ENCODE measurements at places on chromosomes 4 and X. TPM values are rescaled to one million over a fixed set of nuclear protein-coding genes. Genes with fewer than 3 reads are reported as not detected.

Gene HTR2C
- not detected for total RNA-seq

Gene MAGEC1
- total RNA-seq = not detected

- H3K27ac ChIP-seq = no peak overlapping the region
- no peaks in the 10 kb centered on the region for H3K27me3 ChIP-seq
- DNase-seq = no peak
- H3K4me3 ChIP-seq = no peak overlapping the region
- H3K4me1 ChIP-seq = peaks cover 54% of the 10 kb centered on the region
- H3K36me3 ChIP-seq = no peaks in the 10 kb centered on the region
These were observed 283.5 kb upstream of the FTHL17 start for GRCh38 chrX:31355206-31355955.

DNA sequence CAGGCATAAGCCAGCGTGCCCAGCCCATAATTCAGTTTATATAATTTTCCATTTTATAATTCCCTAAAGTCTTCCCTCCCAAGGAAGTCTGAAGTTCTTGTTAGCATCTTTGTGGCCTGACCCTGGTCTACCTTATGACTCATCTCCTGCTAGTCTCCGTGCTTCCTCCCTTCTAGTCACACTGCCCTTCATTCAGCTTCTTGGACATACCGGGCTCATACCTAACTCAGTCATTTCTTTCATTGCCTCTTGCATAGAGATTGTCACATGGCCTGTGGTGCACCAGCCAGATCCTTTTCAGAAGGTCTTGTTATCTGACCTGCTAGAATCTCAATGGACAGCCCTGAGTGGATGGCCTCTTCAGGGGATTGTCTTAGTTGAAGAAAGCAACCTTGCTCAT lies 22.8 kb upstream of the MAML3 start:
- H3K4me1 ChIP-seq = no peaks in the 10 kb centered on the region
- H3K27me3 ChIP-seq = no peaks in the 10 kb centered on the region
- H3K36me3 ChIP-seq = no peaks in the 10 kb centered on the region

DNA sequence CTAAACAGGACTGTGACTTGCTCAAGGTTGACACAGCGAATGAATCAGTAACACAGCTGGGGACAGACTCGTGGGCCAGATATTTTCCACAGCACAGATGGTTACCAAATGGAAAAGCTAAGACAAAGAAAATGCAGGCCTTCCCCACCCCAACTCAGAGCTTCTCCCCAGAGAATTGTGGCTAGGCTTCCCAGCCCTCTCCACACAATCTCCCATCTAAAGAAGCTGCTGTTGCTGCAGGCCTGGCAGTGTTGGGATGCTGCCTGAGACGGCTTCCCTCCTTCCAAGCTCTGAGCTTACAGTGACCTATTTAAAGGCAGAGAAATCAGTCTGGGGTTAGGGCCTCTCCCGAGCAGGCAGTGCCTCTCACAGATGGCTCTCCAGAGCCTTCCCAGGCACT lies 46.5 kb upstream of the PGRMC1 start:
- DNase-seq = no peak
- H3K27ac ChIP-seq = no peak overlapping the region
- no peaks in the 10 kb centered on the region for H3K36me3 ChIP-seq

DNA sequence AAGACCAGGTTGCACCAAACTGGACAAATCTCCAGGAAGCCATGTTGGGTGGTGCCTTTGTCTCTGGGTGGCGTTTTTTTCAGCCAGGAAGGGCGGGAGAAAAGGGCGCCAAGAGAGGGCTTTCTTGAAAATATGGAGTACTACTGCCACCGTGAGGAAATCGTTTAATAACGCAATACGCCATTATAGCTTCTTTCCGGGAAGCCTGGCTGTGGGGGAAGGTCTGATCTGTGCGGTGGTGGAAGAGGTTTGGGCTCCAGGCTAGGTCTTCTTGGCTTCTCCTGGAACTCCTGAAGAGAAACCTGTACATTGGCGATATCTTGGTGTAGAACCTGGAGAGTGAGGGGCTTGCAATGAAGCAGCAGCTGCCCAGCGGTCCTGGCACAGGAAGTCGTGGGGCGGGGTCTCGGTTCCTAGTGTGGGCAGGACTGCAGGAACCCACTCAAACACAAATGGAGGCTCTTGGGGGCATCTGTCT lies 202.7 kb downstream of the OR13H1 start:
- no peak overlapping the region for H3K27ac ChIP-seq
- peaks cover 5% of the 10 kb centered on the region for H3K36me3 ChIP-seq
- no peaks in the 10 kb centered on the region for H3K27me3 ChIP-seq
- no peak overlapping the region for H3K4me3 ChIP-seq
- H3K4me1 ChIP-seq = no peaks in the 10 kb centered on the region

Gene LNX1
- 2.3 TPM for total RNA-seq

- no peaks in the 10 kb centered on the region for H3K36me3 ChIP-seq
- H3K4me3 ChIP-seq = no peak overlapping the region
- DNase-seq = no peak
- H3K27me3 ChIP-seq = no peaks in the 10 kb centered on the region
- no peak overlapping the region for H3K27ac ChIP-seq
- no peaks in the 10 kb centered on the region for H3K4me1 ChIP-seq
These were observed 880 bp upstream of the ETDC start for GRCh38 chrX:135308345-135308855.

Gene RPS6KA6
- total RNA-seq = 2.7 TPM

Gene DSPP
- not detected for total RNA-seq

Gene SORCS2
- total RNA-seq = 9.4 TPM

All from chondrocyte (in vitro differentiated cells).